Mesothelial cell of epicardium (in vitro differentiated cells): ENCODE measurements at places on chromosomes 4 and X. TPM values are rescaled to one million over a fixed set of nuclear protein-coding genes. Genes with fewer than 3 reads are reported as not detected.

DNA sequence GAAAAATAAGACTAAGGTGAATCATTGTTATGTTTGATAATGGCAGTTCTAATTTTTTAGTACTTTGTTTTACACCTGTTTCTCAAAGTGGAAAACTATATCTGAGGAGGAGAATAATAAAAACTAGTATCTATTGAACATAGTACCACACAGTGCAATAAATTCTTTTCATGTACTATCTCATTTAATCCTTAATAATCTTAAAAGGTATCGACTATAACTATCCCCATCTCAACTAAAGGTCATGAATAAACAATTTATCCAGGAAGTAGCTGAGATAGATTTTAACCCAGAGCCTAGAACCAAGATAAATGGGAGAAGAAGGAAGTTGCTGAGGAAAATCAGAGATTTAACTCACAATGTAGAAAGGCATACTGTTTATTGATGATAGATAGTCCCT is 2.5 kb downstream of the CHIC2 start:
- DNase-seq: no peak

GRCh38 chrX:12946838-12947544 is 27.9 kb upstream of the TMSB4X start:
- DNase-seq: no peak

- no peak for DNase-seq
These were observed 211.1 kb upstream of the MAMLD1 start for GRCh38 chrX:150152036-150152435.

DNA sequence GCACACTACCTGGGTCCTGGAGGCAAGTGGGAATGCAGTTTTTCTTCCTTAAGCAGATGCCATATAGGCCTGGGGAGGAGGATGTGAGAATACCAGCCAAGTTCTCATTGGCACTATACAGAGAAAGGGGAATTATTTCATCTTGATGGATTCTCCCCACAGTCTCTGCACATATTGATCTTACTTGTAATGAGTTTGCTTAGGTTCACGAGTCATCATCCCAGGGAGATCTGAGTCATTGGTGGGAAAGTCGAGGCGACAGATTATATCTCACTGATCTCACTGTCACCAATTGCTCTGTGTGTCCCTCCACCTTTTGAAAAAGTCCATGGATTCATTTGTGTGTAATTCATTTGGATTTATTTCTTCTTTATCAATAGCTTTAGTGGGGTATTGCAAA is 156.8 kb downstream of the AR start:
- no peak for DNase-seq

DNA sequence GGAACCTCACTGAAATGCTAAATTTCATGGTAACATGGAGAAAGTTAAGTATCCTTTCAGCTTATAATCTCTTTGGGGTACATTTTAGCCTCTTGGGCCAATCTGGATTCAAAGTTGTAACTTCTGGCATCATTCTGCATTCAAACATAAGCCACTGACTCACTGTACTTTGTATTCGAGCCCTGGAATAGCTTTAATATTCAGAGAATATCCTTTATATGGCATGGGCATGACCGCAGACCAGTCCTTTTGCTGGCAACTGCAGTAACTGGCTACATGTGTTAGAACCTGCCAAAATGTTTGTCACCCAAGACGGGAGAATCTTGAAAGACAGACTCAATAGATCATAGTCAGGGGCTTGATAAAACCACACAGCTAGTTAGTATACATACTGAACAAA is 3.3 kb downstream of the GASK1B start:
- no peak for DNase-seq

- no peak for DNase-seq
These were observed 30.4 kb downstream of the PGRMC1 start for GRCh38 chrX:119266364-119266995.

- DNase-seq: no peak
These were observed 101.1 kb downstream of the CBLL2 start for GRCh38 chrX:22373766-22374165.

GRCh38 chrX:40009462-40009851 is 88.3 kb downstream of the BCOR start:
- DNase-seq: no peak

- DNase-seq: no peak
These were observed 397.1 kb upstream of the FAM241A start for GRCh38 chr4:111748157-111748556.

- DNase-seq: no peak
These were observed 49.6 kb downstream of the HPF1 start for GRCh38 chr4:169707958-169708643.

- no peak for DNase-seq
These were observed 172.8 kb upstream of the EDNRA start for GRCh38 chr4:147307896-147308674.

P2RY4 gene
- 0.94 to 1.1 TPM (median 0.97 TPM) in 3 replicates for total RNA-seq

LGI2 gene
- total RNA-seq: 4.0 to 4.5 TPM (median 4.1 TPM) in 3 replicates

TEX11 gene
- total RNA-seq: not detected in 3 replicates

GRCh38 chr4:15021946-15022345 is 19.7 kb downstream of the CPEB2 start:
- DNase-seq: no peak

- DNase-seq: no peak
These were observed 138.1 kb upstream of the RASGEF1B start for GRCh38 chr4:81609844-81610243.

GRCh38 chr4:95510145-95510544 is 38.6 kb downstream of the UNC5C start:
- DNase-seq: no peak

- DNase-seq: no peak
These were observed 1143.9 kb downstream of the STIM2 start for GRCh38 chr4:28004520-28004919.

DLG3 gene
- 39.1 to 44.0 TPM (median 39.6 TPM) in 3 replicates for total RNA-seq

DNA sequence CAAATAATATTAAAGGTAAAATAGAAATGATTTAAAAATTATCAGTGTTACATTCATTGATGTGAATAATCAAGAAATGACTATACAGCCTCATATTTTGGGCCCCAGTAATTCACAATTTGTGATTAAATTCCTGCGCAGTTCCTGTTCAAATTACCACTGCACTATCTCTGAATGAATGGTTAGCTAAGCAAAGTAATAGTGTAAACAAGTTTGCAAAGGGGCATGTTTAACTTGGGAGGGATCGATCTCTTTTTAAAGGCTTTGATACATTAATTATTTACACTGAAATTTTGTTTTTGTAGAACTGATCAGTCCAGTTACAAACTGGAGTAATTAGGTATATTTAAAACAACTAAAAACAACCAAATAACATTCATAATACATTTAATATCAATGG is 784.4 kb downstream of the RPA4 start:
- DNase-seq: no peak

- no peak for DNase-seq
These were observed 18.7 kb upstream of the GALNTL6 start for GRCh38 chr4:171794528-171794927.

DNA sequence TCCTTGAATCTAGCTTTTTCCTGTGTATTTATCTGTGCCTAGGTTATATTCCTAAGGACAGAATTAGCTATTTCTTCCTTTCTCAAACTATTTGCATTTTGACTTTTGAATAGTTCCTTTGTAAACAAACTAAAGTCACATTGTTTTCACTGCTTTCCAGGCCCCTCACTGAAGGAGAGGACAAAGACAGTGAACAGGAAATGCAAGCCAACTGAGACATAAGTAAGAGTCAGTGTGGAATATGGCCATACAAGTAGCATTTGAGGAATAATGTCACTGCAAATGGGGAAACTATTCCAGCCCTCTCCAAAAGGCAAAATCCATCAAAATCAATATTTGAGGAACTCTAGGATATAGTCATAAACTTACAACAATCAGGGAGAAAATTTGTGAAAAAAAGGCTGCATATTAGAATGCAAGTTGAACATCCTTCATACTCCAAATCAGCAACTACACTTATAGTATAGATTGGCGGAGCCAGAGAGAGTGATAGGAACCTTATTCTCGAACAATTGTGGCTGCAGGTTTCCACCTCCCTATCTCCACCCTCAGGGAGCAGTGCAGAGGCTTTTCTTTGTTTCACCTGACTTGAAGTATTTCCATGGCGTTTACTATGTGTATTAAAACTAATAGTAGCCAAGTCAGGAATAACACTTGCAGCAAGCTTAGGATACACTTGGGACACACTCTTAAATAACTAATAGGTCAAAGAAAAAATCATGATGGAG is 1110.4 kb upstream of the ADGRL3 start:
- no peak for DNase-seq

GRCh38 chr4:181148470-181148869 is 1094.7 kb upstream of the TENM3 start:
- DNase-seq: no peak

- no peak for DNase-seq
These were observed 11.3 kb downstream of the UCHL1 start for GRCh38 chr4:41267997-41268396.

- no peak for DNase-seq
These were observed 3.3 kb upstream of the MYOZ2 start for GRCh38 chr4:119132306-119132705.

FAM47C gene
- not detected in 3 replicates for total RNA-seq

DNA sequence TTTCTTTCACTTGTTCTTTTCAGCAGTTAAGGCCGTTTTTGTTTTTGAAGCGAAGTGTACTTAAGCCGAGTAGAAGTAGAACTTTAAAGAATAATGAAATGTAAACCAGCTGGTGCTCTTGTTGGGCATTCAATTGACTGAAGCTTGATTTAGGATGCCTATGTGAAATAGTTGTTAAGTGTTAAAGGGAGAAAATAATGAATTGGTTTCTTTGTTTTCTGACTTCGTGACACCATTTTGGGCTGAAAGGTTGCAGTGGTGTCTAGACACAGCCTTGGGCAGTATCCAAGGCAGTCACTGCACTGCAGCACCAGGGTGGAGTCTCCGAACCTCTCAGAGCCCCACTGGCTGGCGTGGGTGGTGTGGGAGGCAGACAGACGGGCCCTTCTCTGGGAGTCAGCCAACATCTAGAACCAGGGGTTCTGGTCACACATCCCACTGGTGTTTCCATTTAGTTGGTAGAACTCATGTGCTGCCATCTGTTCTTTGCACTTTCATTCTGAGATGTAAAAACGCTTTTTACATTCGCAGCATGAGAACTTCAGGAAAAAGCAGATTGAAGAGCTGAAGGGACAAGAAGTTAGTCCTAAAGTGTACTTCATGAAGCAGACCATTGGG is 3.5 kb downstream of the UCHL1 start:
- DNase-seq: no peak

GRCh38 chr4:4603067-4603466 is 61.2 kb upstream of the STX18 start:
- DNase-seq: no peak

- no peak for DNase-seq
These were observed 828.6 kb downstream of the ADGRL3 start for GRCh38 chr4:62028745-62029144.

- no peak for DNase-seq
These were observed 1022.4 kb upstream of the DIAPH2 start for GRCh38 chrX:95662200-95662599.

SGCB gene
- total RNA-seq: 27.9 to 30.4 TPM (median 30.2 TPM) in 3 replicates

DRP2 gene
- 3.9 to 4.4 TPM (median 4.2 TPM) in 3 replicates for total RNA-seq

PROM1 gene
- 11.6 to 13.7 TPM (median 12.4 TPM) in 3 replicates for total RNA-seq

DNA sequence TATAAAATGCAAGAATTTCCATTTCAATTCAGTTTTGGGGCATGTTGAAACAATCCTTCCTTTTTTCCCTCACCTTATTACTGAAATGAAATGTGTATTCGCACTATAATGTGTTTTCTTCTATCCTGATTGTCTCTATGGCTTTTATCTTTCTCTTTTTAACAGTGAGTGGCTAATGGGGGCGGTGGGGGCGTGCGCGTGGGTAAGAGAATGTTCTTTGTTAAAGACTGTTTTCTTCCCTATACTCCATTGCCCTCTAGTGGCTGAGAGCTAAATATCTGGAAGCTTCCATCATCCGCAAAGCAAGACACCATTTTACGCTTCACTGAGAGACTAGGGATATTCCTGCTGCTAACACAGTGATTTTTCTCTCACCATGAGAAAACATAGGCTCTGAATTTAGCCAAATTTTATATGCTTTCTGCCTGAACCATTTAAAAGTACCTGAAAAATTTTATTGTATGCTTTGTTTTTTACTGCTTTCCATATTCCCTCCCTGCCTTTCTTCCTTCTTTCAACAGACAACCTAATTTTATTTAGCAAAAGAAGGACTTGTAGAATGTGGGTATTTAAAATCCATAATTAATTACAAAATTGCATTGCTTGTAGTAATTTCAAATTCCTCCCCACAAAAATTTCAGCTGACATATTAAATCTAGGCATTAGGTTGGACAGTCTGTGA is 194.0 kb downstream of the GASK1B start:
- peak; percentile 54 for DNase-seq

RRAGB gene
- total RNA-seq: 26.9 to 30.6 TPM (median 27.8 TPM) in 3 replicates

HELT gene
- not detected in 3 replicates for total RNA-seq

DNA sequence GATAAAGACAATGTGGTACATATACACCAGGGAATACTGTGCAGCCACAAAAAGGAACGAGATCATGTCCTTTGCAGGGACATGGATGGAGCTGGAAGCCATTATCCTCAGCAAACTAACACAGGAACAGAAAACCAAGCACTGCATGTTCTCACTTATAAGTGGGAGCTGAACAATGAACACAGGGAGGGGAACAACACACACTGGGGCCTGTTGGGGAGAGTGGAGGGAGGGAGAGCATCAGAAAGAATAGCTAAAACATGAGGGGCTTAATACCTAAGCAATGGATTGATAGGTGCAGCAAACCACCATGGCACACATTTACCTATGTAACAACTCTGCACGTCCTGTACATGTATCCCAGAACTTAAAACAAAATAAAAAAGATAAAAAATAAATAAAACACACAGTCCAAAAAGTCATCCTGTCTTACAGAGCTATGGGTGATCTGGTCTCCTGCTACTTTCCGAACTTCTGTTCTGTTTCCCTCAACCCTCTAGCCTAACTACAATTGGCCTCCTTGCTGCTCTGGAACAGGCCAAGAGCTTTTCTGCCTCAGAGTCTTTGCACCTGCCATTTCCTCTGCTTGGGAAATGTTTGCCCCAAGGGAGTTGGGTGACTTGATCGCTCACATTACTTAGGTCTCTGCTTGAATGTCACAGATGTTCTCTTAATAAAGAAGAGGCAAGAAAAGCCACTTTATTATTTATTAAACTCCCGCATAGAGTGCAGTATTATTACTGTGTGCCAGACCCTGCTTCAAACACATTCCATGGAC is 1.1 kb upstream of the CD38 start:
- no peak for DNase-seq

BMPR1B gene
- 2.4 to 3.3 TPM (median 2.6 TPM) in 3 replicates for total RNA-seq

GRCh38 chrX:132173647-132174046 is 45.6 kb downstream of the RAP2C start:
- no peak for DNase-seq

GRCh38 chrX:71214604-71215337 is 8.3 kb upstream of the GJB1 start:
- no peak for DNase-seq
